Lung (tissue), 17 donors: ENCODE measurements at places on chromosomes 13 and 19. TPM values are rescaled to one million over a fixed set of nuclear protein-coding genes. Genes with fewer than 3 reads are reported as not detected.

GRCh38 chr19:49224879-49225278 lies 67.3 kb downstream of the TRPM4 start:
- DNase-seq = peak; percentile 49

PCDH9 gene
- polyA plus RNA-seq = 1.1 TPM

ZFP36 gene
- 174 TPM for polyA plus RNA-seq

HPN gene
- 22.5 TPM for polyA plus RNA-seq

GRCh38 chr13:77519808-77520207 lies 15.7 kb upstream of the SCEL start:
- no peak for DNase-seq

RAX2 gene
- 0.01 TPM for polyA plus RNA-seq

DNA sequence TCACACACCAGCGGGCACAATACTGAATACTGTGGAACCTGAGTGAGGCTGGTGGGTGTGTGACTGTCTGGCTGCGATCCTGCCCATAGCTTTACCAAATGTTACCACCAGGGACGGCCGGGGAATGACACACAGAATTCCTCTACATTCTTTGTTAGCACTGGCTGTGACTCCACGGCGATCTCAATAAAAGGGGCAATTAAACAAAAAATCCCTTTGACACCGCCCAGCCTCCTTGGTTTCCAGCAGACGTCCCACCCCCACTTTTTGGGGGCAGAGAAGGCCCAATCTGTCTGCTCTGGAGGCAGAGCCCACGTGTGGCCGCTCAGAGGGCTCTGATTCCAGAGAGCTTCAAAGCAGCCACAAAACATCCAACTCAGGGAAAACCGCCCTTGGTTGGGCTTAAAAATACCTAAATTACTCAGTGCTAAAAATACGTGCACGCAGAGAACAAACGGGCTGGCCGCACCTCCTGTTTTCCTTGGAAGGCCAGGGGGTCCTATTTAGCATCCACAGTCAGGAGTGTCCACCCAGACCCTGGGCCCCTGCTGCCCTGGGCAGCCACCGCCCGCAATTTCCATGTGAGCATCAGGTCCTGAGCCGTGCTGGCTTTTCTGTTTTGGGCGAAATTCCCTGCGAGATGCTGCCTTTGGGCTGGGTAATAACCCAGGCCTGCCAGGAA lies 47.8 kb downstream of the GADD45B start:
- no peak for DNase-seq

- DNase-seq = no peak
These were observed 4.2 kb upstream of the PDX1 start for GRCh38 chr13:27915301-27916207.

LGALS13 gene
- polyA plus RNA-seq = not detected

COG6 gene
- polyA plus RNA-seq = 7.0 TPM

SLC27A5 gene
- 19.0 TPM for polyA plus RNA-seq

TUBA3C gene
- not detected for polyA plus RNA-seq

GRCh38 chr19:35944556-35944955 lies 8.4 kb downstream of the LRFN3 start:
- no peak for DNase-seq

DNA sequence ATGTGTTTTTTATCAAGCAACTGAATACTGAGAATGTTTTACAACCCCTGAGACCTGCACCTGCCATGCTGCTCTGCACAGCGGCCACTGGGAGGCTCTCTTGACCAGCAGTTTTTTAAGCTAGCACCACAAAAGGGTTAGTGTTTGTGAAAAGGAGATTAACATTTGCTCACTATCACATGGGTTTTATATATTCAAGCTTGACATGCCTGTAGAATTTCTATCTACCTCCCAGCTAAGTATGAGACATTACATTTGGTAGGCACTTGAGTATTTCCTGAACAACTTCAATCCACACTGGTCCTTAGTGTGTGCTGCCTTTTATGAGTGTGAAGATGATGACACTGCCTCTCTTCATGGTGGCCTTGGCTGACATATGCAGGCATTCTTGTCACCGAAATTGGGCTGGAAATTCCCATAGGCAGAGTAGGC lies 1238.9 kb downstream of the UQCRFS1 start:
- peak; percentile 65 for DNase-seq

YJEFN3 gene
- polyA plus RNA-seq = 3.9 TPM

GRCh38 chr13:73708393-73708985 lies 425.7 kb downstream of the KLF12 start:
- DNase-seq = peak; percentile 86

GRCh38 chr19:15587663-15588062 lies 27.4 kb upstream of the CYP4F8 start:
- no peak for DNase-seq
